ENCODE measurements at places on chromosomes 16 and 17. TPM values are rescaled to one million over a fixed set of nuclear protein-coding genes. Genes with fewer than 3 reads are reported as not detected.

Gene MT1M
- total RNA-seq = 0.24 TPM

Gene CES5A
- total RNA-seq = not detected

Gene TNRC6A
- total RNA-seq = 35.7 TPM

Gene KRT33B
- 0.31 TPM for total RNA-seq

Gene TTLL6
- not detected for total RNA-seq

Gene GLIS2
- total RNA-seq = 5.3 TPM

Gene PSMC3IP
- 20.6 TPM for total RNA-seq

Gene MYLK3
- not detected for total RNA-seq

Gene AGRP
- not detected for total RNA-seq

Gene RBFOX1
- not detected for total RNA-seq

GRCh38 chr16:82138478-82139285 is 31.3 kb downstream of the MPHOSPH6 start:
- no peak for DNase-seq

DNA sequence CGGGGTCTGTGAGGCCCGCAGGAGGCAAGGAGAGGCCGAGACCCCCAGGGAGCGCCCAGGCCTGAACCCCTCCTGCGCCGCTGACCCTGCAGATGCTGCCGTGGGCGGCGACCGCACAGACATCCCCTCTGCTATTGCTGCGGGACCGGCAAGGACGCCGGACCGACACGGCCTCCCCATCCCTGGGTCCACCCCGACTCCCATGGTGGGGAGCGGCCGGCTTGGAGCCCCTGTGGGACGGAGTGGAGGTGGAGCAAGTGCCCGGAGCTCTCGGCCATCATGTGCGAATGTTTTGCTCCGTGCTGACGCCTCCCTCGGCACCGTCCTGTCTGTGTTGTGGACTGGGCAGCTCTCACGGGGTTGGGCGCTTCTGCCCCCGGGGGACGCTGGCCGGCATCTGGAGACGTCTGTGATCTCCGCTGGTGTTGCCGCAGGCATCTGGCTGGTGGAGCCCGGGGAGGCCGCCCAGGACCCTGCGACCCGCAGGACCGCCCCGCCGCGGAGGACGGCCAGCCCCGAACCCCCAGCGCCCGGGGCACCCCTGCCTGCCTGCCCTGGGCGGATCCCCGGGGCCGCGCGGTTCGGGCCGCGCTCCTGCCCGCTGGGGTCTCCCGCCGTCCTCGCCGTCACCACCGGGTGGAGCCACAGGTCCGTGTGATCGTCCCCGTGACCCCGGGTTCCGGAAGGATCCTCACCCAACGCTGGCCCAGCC is 12.8 kb upstream of the GNG13 start:
- DNase-seq = no peak

- DNase-seq = no peak
Measured at GRCh38 chr17:73901661-73902415, 257.6 kb upstream of the SDK2 start.

- peak; percentile 17 for DNase-seq
Measured at GRCh38 chr16:19672378-19672777, 45.6 kb downstream of the KNOP1 start.

DNA sequence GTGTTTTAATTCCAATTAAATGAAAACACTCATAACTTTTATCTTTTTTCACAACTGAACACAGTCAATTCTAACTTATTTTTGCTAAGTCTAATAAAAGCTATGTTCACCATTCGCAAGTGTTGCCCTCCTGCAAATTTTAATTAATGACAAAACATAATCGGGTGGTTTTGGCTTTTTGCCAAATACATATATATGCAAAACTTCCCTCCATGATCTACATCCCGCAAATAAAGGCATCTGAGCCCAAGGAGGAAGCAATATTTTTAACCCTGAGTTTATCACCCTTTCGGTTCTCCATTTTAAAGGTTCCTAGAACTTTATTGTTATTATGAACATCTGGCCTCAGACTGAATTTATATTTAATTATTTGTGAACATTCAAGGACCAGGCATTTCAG is 507.9 kb downstream of the CDH13 start:
- DNase-seq = no peak

- DNase-seq = no peak
Measured at GRCh38 chr17:81576621-81577277, 24.6 kb upstream of the FAAP100 start.

GRCh38 chr16:89545831-89546574 is 14.5 kb upstream of the RPL13 start:
- DNase-seq = no peak

GRCh38 chr17:51079049-51079448 is 41.6 kb downstream of the SPAG9 start:
- no peak for DNase-seq

DNA sequence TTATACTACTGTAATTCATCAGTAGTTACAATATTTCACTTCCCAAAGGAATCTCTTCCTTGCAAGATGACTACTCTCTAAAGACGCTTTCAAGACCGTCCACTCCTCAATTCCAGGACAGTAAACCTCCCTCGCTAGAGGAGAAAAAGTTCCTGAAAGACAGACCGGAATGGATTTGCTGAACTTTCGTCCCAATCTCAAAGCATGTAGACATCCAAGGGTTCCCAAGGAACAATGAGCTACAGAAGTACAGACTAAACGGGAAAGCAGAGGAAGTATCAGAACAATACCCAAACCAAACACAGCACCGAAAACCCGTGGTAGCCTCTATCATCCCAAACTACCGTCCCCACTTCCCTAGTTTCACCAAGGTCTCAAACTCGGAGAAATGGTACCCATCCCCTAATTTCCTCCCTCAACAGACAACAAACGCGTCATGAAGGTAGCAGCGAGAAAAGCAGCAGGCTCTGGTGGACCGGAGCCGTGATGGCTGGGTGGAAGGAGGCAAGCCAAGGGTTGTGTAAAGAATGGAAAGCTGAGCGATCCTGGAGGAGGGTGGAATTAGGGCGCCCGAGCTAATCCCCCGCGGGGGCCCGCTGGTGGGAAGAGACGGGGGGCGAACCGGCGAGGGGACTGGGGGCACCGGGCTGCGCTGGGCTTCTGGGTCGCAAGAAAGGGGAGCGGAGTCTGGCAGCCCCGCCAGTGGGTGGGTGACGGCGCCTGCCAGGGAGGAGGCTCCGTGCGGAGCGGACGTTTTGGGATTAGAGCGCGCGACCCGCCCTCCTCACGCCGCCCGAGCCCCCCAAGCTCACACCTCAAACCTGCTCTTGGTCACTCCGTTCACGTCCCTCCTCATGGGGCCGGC is 647 bp downstream of the FBXL20 start:
- peak; percentile 33 for DNase-seq

- no peak for DNase-seq
Measured at GRCh38 chr16:23594186-23594585, 1.9 kb downstream of the NDUFAB1 start.

- DNase-seq = no peak
Measured at GRCh38 chr17:57801044-57801711, 48.7 kb downstream of the MRPS23 start.

DNA sequence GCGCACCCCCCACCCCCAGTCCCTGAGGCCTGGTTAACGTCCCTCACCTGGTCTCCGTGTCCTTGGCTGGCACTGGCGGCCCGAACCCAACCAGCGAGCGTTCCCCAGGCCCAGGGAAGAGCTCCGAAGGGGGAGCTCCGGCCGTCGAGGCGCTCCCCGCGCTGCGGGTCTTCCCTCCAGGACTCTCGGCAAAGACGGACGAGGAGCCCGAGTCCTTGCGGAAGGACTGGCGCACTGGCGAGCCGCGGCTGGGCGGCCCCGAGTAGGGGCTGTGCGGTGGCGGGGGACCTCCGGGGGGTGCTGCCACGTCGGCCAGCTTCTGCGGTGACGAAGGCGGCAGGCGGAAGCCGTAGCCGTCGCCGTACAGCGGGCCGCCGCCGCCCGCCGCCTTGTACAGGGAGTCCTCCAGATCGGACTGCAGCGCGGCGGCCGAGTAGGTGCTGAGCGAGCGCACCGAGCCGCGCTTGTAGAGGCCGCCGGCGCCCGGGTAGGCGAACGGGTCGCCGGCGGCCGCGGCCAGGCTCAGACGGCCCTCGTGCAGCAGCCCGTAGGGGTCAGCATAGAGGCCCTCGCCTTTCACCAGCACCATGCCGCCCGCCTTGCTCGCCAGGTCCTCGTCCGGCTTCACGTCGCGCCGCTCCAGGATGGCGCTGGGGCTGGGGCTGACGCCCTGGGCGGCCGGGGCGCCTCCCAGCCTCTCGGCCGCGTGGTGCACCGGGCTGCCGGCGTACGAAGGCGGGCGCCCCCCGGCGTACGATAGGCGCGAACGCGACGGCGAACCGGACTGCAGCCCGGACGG is 44.1 kb downstream of the SRCIN1 start:
- DNase-seq = no peak

DNA sequence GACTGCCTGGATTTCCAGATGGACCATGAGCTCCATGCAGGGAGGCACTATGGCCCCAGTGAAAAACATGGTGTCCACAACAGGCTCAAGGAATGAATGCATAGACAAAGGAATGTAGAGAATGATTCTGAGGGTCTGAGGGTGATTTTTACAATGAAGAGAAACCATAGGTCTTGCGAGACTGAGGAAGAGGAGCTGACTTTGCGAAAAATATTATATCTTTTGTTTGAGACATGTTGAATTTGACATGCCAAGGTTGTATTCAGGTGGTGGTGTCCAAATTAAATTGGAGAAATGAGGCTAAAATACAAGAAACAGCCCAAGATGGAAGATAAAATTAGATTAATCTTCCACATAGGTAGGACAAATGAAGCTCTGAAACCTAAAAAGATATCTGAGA is 12.7 kb downstream of the HSD17B2 start:
- DNase-seq = no peak

DNA sequence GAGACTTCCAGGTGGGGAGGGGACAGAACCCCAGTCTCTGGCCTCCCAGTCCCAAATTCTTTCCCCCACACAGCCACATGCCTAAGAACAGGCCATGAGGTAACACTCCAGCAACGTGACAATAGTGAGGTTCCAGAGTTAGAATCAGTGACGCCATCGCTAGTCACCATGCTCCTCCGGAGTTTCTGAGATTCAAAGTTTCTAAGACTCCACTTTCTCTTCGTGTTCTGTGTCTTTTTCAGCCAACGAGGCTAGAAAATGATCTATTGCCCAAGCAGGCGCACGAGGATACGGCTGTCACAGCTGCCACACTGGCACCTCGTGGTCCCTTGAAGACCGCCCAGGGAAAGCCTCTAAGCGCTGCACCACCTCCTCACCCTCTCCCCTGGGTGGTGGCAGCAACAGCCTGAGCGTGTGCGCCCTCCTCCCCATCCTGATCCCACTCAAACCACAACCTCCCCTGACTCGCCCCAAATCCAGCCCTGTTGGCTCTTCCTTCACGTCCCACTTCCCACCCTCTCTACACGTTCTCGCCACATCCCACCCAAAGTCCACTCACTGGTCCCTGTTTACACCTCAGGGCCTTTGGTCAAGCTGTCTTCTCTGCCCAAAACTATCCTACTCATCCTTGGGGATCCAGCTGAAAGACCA is 1.0 kb downstream of the MCRIP1 start:
- DNase-seq = peak; percentile 42

Data from foreskin keratinocyte (primary cell).